ENCODE measurements at places on chromosomes 7 and 10.

DNA sequence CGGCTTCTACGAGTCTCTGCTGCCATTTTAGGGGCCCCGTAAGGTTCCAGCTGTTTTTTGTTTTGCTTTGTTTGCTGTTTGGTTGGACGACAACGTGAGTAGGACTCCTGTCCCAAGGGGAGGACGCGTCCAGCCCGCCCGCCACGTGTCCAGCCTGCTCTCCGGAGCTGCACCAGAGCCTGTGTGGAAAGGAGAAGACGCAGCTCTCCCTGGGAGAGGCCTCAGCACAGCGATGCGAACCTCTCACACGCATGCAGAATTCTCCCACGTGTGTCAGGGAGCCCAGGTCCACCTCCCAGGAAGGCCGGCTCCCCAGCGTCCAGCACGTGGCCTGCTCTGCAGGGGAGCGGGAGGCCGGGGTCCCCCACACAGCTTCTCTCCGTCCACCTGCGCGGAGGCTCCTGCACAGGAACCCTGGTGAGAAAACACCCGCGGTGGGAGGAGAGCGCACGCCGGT is 36.4 kb upstream of the DNAJB6 start:
- DNase-seq: no peak

DNA sequence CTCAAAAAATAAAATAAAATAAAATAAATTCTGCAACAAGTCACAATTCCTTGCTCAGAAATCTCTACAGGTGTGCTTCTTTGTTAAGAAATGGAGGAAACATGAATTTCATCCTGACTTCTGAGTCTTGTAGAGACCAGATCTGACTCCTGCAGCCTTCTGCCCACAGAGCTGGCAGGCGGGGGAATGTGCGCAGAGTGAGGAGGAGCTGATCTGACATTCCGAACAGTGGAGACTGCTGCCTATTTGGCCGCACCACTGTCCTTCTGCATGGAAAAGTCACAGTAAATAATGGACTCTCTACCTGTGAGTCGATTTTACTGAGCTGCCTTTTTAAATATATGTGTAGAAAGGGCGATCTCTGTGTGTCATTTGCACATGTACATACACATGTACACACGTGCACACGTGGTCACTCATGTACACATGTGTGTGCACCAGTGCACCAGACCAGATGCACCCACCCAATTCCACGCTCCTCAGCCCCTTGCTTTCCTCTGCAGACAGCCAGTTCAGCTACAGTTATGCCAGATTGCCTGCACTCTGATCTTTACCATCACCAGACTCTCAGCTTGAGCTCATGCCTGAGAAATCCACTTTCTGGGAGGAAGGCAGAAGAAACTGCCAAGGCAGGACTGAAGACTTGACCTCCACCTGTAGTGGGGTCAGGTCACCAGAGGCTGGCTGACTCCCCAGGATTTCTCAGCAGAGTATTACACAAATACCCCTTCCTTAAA is 54.9 kb downstream of the IKZF1 start:
- peak; percentile 3 for DNase-seq

GRCh38 chr10:4355350-4355749 is 470.7 kb upstream of the AKR1E2 start:
- peak; percentile 6 for DNase-seq

DNA sequence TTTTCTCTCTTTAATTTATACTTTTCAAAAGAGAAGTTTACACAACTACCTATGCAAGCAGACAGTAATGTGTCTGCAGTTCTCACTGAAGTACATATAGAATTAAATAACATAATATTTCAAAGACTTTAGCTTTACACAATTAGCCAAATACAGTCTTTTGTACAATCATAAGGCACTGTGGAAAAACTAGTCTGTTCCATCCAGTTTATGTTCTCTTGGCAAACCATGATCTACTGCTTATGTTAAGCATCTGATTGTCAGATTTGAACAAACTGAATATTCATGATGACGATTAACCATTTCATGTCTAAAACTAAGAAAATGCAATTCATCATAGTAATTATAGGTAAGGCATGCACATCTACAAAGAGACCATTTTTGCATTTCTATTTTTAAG is 842 bp downstream of the SEMA3A start:
- no peak for DNase-seq
